ENCODE measurements at places on chromosomes 12 and 14.

GRCh38 chr12:80293347-80293746, 150.7 kb upstream of the PTPRQ start:
- H3K27ac ChIP-seq: peak overlapping the region; percentile 6
- DNase-seq: no peak
- no peaks in the 10 kb centered on the region for H3K27me3 ChIP-seq
- H3K4me1 ChIP-seq: no peaks in the 10 kb centered on the region
- no peak overlapping the region for H3K4me3 ChIP-seq
- no peaks in the 10 kb centered on the region for H3K36me3 ChIP-seq

DNA sequence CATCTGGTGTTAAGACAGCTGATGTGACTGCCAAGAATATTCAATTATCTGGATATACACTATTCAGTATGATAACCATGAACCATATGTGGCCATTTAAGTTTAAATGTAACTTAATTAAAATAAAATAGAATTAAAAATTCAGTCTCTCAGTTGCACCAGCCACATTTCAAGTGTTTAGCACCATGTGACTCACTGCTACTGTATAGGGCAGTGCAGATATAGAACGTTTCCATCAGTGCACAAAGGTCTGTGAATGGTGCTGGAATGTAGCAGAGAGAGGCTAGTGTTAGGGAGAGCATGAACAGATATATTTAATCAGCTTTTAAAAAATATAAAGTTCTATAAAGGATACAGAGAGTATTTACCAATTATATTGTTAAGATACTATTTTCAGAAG, 28.7 kb downstream of the ARID4A start:
- DNase-seq: no peak
- H3K27ac ChIP-seq: no peak overlapping the region
- H3K4me1 ChIP-seq: peaks cover 10% of the 10 kb centered on the region
- peaks cover 27% of the 10 kb centered on the region for H3K36me3 ChIP-seq

GRCh38 chr12:67026487-67027246, 242.5 kb upstream of the CAND1 start:
- DNase-seq: no peak
- peak overlapping the region; percentile 3 for H3K27ac ChIP-seq
- peaks cover 12% of the 10 kb centered on the region for H3K4me1 ChIP-seq
- H3K4me3 ChIP-seq: no peak overlapping the region

DNA sequence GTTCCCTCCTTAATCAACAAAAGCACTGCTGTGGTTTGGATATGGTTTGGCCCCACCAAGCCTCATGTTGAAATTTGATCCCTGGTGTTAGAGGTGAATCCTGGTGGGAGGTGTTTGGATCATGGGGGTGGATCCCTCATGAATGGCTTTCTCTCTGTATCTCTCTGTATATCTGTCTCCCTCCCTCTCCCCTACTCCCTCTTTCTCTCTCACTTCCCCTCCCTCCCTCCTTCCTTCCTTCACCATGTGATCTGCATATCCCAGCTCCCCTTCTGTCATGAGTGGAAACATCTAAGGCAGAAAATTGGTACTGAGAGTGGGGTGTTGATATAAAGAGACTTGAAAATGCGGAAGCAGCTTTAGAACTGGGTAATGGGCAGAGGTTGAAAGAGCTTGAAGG, 5.2 kb downstream of the GSKIP start:
- DNase-seq: no peak
- no peaks in the 10 kb centered on the region for H3K27me3 ChIP-seq
- peaks cover 26% of the 10 kb centered on the region for H3K4me1 ChIP-seq
- no peak overlapping the region for H3K4me3 ChIP-seq

- H3K36me3 ChIP-seq: no peaks in the 10 kb centered on the region
- no peaks in the 10 kb centered on the region for H3K4me1 ChIP-seq
- H3K27me3 ChIP-seq: peaks cover 13% of the 10 kb centered on the region
- no peak overlapping the region for H3K27ac ChIP-seq
- H3K4me3 ChIP-seq: no peak overlapping the region
Measured at GRCh38 chr12:128938886-128939285, 85.6 kb downstream of the GLT1D1 start.

DNA sequence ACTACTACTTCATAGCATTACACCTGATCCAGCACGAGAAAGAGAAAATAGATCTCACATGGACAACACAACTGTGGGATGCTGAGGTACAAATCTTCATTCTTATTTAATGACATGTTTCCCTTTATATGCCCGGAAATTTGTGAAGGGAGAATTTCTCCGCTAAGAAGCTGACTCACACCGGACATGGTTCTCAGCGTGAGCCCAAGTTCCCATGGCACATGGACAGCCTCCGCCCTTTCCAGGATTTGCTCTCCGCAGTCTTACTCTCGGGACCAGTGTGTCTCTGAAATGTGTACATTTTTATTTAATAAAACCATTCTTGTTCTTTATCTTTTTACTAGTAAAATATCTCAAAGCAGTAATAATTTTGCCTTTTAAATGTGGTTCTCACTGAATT, 1154.8 kb downstream of the TMEM121 start:
- H3K27me3 ChIP-seq: no peaks in the 10 kb centered on the region
- no peaks in the 10 kb centered on the region for H3K36me3 ChIP-seq
- no peaks in the 10 kb centered on the region for H3K4me1 ChIP-seq
- no peak overlapping the region for H3K27ac ChIP-seq
- H3K4me3 ChIP-seq: no peak overlapping the region

GRCh38 chr12:3073438-3074250, 3.5 kb upstream of the TSPAN9 start:
- peak; percentile 89 for DNase-seq
- H3K27me3 ChIP-seq: peaks cover 5% of the 10 kb centered on the region
- peak overlapping the region; percentile 61 for H3K4me3 ChIP-seq
- H3K27ac ChIP-seq: peak overlapping the region; percentile 62
- peaks cover 18% of the 10 kb centered on the region for H3K4me1 ChIP-seq

- peak overlapping the region; percentile 3 for H3K4me3 ChIP-seq
- no peaks in the 10 kb centered on the region for H3K27me3 ChIP-seq
- no peak for DNase-seq
Measured at GRCh38 chr14:60254176-60254575, 5.2 kb downstream of the PPM1A start.

DNA sequence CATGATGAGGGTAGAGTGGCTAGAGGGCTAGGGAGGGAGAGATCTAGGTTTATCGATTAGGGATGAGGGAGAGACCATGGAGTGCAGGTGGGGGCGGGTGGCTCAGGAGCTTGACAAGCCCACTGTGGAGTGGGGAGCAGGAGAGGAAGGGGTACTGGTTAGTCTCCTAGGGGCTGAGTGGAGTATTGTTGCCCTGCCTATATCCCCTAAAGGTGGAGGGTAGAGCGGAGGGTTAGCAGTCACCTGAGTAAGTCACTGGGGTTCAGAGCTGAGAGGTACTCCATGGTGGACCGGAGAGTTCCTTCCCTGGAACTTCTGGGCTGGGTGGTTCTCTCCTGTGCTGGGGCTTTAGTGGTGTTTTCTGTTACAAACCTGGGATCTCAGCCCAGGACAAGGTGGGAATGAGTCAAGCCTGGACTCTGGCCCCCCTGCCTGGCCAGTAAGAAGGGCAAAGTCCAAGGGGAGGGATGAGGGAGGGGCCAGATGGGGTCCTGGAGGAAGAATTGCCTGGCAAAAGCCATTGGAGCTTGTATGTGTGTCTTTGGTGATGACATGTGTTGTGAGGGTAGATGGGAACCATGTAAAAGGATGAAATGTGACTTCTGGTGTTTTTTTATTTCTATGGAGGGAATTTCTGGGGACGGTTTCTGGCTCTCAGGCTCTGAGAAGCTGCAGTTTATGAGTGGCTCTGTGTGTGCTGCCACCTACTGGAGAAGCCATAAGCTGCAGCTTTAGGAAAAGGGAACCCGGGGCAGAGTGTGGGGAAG, at the start of gene CIDEB:
TSS of gene CIDEB (minus strand) at position 403 of the 767 bp plus-strand sequence. CDS start at position 284, 119 bp downstream.
- peaks cover 26% of the 10 kb centered on the region for H3K36me3 ChIP-seq
- H3K27ac ChIP-seq: peak within 1 kb of the TSS; percentile 70
- peak within 1 kb of the TSS; percentile 45 for H3K4me3 ChIP-seq
- H3K27me3 ChIP-seq: no peaks in the 10 kb centered on the region

DNA sequence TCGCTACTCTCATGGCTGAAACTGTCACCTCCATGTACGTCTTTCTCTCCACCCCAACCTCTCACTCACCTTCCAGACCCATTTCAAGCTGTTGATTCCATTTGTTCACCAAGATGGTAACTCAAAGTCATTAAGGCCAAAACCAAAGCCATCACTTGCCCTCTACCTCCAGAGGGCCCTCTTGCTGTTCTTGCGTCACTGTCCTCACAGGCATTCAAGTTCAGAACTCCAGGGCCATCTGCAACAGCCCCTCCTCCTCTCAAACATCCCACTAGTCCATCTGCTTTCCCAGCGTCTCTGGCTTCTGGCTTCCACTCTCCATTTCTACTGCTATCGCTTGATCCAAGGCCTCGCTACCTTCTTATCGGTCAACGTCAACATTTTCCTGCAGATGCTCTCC, 74.5 kb downstream of the VWF start:
- no peak overlapping the region for H3K4me3 ChIP-seq
- no peaks in the 10 kb centered on the region for H3K4me1 ChIP-seq
- H3K36me3 ChIP-seq: no peaks in the 10 kb centered on the region

GRCh38 chr12:96248136-96248931, 54.2 kb downstream of the ELK3 start:
- no peak overlapping the region for H3K4me3 ChIP-seq
- peaks cover 6% of the 10 kb centered on the region for H3K4me1 ChIP-seq
- DNase-seq: no peak
- peaks cover 41% of the 10 kb centered on the region for H3K36me3 ChIP-seq

DNA sequence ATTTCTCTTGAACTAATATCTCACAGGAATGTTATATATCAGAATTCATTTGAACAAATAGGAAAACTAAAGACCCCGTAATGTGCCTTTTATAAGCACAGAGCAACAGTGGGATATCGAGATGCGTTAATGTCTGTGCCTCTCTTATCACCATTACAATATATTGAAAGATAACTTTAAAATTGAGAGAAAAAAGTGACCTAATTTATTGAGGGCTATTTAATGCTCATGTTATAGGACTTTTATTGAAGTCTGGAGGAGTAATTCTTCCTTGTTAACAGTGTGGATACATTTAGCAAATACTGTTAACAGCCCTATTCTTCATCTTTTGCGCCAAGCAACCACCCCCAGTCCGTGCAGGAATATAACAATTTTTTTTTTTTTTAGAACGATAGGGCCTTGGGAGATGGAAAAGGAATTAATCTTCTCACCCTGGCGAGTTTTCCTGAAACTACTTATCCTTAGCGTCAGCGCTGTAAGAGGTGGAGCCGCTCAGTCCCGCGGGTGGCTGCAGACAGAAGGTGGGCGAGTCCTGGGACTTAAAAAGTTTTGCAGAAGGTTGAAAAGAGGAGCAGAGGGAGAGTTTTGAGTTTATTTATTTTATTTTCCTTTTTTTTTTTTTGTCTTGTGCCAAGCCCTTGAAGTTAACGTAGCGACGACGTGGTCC, 11.0 kb downstream of the FOXG1 start:
- peak overlapping the region; percentile 30 for H3K4me3 ChIP-seq
- peaks cover 10% of the 10 kb centered on the region for H3K4me1 ChIP-seq
- H3K27ac ChIP-seq: no peak overlapping the region
- DNase-seq: no peak
- peaks cover 100% of the 10 kb centered on the region for H3K27me3 ChIP-seq
- H3K36me3 ChIP-seq: no peaks in the 10 kb centered on the region

GRCh38 chr14:73180385-73180805, 44.1 kb downstream of the PSEN1 start:
- no peak for DNase-seq
- peak overlapping the region; percentile 25 for H3K27ac ChIP-seq
- H3K27me3 ChIP-seq: no peaks in the 10 kb centered on the region
- H3K36me3 ChIP-seq: peaks cover 18% of the 10 kb centered on the region
- H3K4me3 ChIP-seq: no peak overlapping the region
- H3K4me1 ChIP-seq: no peaks in the 10 kb centered on the region

- peaks cover 25% of the 10 kb centered on the region for H3K27me3 ChIP-seq
- H3K4me3 ChIP-seq: no peak overlapping the region
- DNase-seq: no peak
Measured at GRCh38 chr14:76456891-76457586, 81.1 kb downstream of the ESRRB start.
